ENCODE measurements at places on chromosomes 4 and X.
A peak's percentile ranks its signal among the peaks of the same experiment; 100 is the strongest.

DNA sequence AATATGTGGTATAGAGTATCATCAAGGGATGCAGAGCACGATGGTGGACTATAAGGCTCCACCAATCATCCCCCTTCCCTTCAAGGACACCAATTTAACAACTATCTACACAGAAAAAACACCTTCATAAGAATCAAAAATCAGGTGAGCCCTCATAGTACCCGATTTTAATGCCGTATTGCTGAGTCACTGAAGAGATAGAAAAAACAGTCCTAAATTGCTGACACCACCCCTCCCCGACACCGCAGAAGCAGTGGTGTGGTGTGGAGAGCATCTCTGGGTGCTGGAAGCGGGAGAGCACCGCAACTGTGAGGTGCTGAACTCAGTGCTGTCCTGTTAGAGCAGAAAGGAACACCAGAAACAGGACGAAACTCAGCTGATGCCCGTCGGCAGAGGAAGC lies 49.3 kb downstream of the ABCB7 start:
- DNase-seq: no peak

GRCh38 chrX:154379569-154379951 lies 465 bp downstream of the EMD start:
- DNase-seq: no peak

DNA sequence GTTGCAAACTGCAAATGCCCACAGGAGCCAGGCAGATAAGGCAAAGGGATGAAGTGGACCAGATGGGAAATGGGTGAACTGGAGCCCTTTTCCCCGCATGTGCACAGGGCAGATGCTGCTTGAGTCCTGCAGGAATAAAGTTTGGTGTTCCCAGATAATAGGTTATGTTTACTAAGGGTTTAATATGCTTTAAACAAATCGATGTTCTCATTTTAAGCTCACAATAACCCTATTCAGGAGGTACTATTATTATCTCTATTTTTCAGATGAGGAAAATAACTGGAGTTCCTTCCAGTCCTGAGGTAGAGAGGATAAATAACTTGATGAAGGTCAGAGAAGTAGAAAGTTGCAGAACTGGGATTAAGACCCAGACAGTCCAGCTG lies 77.3 kb downstream of the LRRC66 start:
- DNase-seq: no peak

- DNase-seq: no peak
Measured at GRCh38 chrX:112678831-112679230, 907 bp downstream of the LHFPL1 start.

DNA sequence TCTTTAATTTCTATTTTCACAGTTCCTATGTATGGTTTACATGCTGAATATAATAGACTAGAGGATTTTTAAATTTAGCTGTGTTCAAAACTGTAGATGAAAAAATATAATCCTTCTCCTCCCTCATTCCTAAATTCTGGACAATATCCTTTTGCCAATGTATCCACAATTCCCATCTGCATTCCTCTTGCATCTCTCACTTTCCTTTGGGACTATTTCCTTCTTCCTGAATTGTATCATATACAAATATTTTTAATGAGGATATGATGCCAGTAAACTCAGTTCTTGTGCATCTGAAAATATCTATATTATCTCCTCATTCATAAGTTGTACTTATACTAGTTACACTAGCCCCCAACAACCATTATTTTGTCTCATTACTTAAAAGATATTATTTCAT lies 46.7 kb downstream of the DDX60L start:
- DNase-seq: no peak

GRCh38 chr4:38781854-38782261 lies 932 bp downstream of the TLR10 start:
- DNase-seq: no peak

GRCh38 chr4:13627178-13627605 lies 333 bp downstream of the BOD1L1 start:
- DNase-seq: no peak

DNA sequence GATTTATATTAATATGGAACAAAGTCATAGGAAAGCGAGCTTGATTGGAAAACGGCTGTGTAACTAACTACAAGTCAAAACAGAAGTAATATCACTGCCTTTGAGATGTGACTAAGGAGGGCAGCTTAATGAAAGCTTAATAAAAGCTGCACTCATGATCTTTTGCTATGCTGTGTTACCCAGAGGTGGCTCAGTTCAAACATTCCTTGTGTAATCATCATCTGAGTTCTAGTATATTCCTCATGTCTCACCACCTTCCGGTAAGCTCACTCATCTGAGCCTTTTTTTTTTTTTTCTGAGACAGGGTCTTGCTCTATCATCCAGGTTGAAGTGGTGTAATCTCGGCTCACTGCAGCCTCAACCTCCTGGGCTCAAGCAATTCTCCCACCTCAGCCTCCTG lies 5.0 kb downstream of the GRPEL1 start:
- DNase-seq: no peak

- no peak for DNase-seq
Measured at GRCh38 chr4:76546759-76547742, 112.0 kb downstream of the SHROOM3 start.

- DNase-seq: no peak
Measured at GRCh38 chrX:139642241-139642927, 65.6 kb downstream of the MCF2 start.

- DNase-seq: no peak
Measured at GRCh38 chr4:18531731-18532130, 510.2 kb upstream of the LCORL start.

DNA sequence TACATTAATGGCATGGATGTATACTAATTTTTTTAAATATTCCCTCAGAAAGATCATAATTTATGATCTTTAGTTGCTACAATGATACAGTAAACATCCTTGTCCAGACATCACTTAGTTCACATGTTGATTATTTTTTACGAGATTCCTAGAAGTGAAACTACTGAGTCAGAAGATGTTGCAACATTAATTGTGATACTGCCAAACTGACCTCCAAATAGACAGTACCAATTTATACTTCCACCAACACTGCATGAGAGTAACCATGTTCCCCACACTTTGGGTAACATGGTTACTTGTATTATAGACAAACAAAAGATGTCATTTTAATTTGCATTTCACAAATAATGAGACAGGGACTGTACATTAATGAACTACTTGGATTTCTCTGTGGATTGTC lies 19.6 kb downstream of the RCHY1 start:
- no peak for DNase-seq

DNA sequence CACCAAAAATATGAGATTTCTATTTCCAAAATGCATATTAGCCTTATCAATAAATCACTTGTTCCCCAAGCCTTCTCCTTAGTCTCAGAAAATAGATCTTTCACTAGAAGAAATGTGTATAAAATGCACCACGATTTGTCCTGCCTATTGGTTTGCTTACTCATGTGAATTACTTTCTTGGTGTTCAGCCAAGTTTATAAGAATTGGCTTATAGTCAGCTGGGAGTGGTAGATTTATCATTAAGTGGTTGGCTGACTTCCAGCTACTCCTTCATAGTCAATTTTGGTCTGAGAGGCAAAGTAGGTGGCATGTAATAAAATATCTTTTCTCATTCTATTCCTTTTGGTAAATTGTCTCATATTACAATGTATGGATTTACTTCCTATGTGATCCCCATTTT lies 1.3 kb downstream of the SULT1E1 start:
- no peak for DNase-seq

- DNase-seq: peak; percentile 54
Measured at GRCh38 chr4:2009651-2010233, 968 bp upstream of the NELFA start.

GRCh38 chr4:168557658-168558057 lies 60.8 kb downstream of the PALLD start:
- DNase-seq: no peak

DNA sequence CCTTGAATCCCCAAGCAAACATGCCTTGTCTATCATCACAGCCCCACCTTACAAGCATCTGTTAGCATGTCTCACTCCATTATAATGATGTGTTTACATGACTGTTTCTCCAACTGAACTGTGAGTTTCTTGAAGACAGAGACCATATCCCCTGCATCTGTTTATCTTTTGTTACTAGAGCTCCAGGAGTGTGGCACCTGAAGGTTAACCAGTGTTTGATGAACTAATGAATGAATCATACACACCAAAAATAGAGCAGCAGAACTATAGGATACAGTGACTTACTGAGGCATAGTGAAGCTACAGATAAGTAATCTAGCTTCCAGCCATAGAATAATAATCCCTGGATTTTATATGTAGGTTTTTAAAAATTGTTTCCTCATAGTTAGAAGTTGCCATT lies 331.0 kb downstream of the PCDH7 start:
- DNase-seq: no peak

- no peak for DNase-seq
Measured at GRCh38 chr4:24551492-24552289, 32.7 kb downstream of the DHX15 start.

DNA sequence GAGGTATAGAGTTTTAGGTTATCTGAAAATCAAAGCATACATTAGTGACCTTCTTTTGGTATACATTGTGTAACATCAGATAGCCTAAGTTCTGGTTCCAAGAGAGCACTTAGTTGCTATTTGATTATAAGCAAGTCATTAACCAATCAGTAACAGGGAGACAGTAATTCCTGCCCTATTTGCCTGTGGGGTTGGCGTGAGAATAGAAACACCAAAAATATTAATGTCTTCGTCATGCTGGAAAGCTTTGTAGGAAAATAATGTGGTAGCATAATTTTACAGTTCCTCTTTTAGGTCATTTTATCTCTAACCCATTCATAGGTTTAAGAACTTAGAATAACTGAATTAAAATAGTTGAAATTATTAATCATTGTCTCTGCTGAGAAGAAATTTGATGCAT lies 37.8 kb downstream of the NPNT start:
- no peak for DNase-seq

GRCh38 chrX:133935076-133935475 lies 50.3 kb downstream of the GPC3 start:
- DNase-seq: no peak

DNA sequence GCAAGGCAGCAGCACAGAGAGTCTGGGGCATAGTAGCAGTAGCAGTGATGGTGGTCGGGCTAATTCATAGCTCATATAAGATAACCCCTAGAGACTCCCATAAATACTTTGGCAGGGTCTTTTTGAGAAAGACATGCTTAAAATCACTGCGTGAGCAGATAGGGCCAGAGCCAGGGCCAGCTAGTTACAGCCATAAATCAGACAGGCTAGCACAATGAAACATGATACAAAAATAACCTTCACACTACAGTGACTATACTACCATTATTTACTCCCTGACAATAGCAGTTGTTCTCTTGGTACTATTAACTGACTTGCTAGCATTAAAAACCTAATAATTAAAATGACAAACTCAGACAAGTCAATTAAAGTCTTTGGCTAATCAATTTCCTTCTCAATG lies 295.9 kb downstream of the SMARCA1 start:
- no peak for DNase-seq

DNA sequence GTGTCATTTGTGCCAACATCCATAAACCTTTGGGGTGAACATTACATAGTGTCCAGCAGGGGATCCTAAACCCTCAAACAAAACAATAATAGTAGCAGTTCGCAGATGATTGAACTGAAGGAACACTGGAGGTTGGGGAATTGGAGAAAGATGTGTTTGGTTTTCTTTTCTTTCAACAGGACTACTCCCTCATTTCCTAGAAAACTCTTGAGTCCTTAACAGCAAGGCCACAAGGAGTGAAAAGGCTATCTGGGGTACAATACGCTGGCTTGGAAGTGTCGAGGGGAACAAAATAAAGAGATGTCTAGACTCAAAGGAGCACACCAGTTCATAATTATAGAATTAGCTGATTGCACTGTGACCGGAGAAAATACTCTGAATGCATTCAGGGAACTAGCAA lies 72.1 kb downstream of the IDS start:
- DNase-seq: no peak

- no peak for DNase-seq
Measured at GRCh38 chr4:38207110-38207457, 246.9 kb downstream of the PTTG2 start.

GRCh38 chrX:66036231-66036630 lies 3.6 kb downstream of the VSIG4 start:
- no peak for DNase-seq

DNA sequence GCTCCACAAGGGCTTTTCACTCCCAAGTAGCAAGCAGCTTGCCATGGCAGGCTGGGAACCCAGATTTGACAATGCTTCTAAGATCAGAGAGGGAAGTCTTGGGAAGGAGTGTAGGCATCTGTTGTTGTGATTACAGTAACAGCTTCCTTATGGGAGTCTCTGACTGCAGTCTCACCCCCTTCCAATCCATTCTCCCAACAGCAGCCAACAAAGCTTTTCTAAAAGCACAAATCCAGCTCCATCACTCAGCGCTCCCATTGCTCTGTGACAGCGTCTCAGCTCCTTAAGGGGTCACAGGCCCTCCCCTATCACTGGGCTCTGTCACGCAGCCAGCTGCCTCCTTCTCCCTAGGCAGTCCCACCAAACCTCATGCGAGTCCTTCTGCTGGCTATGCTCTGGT lies 7.1 kb downstream of the IGFBP7 start:
- no peak for DNase-seq

- no peak for DNase-seq
Measured at GRCh38 chr4:15366721-15367120, 61.1 kb upstream of the C1QTNF7 start.

DNA sequence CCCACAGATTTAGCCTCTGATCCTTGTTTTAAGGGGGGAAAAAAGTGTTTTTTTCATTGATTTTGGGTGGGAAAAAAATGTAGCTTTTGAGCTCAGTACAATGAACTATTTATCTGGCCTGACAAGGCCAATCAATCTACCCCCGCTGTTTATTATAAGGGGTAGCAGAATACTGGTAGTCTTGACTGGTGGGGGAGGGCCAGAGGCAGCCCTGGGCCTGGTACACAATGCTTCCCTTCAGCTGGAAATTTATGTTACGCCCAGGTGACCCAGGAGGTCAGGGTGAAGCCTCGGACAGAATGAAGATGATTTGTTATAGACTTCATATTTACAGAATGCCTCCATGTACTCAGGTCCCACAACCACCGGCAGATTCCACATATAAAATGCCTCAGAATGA lies 143.2 kb downstream of the SH3KBP1 start:
- no peak for DNase-seq

GRCh38 chr4:88618782-88619485 lies 26.7 kb downstream of the HERC3 start:
- DNase-seq: no peak

DNA sequence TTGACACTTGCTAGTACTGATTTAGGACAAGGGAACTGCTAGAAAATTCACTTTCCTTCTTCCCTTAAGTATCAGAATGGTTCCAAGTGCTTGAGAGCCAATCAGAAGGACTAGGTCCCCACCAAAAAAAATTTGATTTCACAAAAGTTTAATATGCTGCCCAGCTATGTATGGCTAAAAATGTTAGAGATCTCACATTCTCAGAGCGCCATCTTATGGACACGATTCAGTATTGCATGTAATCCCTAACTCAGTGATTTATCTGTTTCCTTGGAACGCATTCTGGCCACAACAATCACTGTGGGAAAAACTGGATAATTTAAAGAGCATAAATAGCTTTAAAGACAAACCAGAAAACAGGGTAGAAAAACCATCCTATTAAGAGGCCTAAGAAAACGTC lies 255.1 kb upstream of the GPC4 start:
- no peak for DNase-seq

GRCh38 chr4:36046026-36046425 lies 198.3 kb downstream of the ARAP2 start:
- DNase-seq: no peak
